RKO (cell line): ENCODE measurements at places on chromosomes 2 and 18.

DNA sequence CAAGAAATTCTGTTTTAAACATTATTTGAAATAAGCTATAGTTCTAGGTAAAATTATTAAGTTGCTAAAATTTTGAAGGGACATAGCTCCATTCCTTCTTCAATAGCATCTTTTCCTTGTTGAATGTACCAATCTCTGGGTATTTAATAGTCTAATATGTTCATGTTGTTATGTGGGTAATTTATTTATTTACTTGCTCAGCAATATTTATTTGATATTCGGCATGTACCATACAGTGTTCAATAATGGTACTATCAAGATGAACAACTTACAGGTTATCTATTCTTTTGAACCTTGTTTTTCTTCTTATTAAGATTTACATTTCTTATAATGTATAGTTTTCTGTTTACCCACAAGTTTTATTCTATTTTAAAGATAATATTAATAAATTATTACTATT is 1616.8 kb upstream of the PIK3C3 start:
- DNase-seq, result no peak

DNA sequence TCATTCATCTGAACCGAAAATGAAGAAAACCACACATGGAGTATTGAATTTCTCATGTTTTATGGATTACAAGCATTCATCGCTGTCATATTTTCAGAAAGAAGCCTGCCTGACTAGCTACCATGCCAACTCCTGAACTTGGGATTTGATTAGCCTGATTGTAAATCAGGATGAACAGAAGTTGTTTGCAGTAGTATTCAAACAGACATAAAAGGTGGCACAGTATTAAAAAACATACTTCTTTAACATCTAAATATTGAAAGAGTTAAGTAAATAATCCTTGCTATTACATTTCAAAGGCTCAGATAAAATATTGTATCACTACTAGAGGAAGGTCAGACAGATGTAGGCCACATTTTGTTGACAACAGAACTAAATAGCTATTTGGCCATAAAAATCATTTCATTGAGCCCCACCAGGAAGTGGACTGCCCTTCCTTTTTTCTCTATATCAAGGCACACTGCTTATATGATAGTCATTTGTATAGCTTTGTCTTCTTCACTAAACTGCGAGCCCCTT is 21.6 kb downstream of the SLC38A11 start:
- no peak for DNase-seq

DNA sequence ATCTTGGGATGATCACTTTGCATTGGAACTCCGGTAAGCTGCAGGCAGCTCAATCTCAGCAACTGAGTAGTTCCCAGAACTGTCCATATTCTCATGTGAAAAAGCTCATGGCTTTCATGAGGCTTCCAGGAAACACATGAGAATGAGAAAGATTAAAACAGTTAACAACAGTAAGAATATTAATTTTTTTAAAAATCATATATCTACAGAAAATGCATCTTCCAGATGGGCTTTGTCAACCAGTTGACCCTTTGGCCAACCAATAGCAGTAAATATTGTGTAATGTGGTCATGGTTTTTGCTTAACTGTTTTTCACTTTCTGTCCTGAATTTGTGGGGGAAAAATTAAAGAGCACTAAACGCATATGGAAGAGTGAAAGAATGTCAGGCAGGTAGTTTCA is 131.2 kb upstream of the CCDC195 start:
- no peak for DNase-seq

DNA sequence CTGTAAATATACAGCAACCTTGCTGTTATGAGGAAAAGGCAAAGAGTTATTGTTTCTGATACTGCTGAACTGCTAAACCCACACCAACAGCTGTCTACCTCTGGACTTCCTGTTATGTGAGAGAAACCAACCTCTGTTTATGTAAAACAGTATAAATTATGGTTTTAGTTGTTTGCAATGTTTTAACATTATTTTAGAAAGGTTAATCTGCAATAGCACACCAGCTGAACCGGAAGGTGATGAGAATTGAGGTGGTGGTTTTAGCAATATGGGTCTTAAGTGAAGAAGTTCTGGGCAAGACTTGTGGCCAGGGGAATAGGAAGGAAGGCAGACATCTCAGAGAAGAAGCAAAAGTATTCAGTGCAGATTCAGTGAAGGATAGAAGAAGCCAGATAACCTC is 237.8 kb downstream of the PLCL1 start:
- no peak for DNase-seq

DNA sequence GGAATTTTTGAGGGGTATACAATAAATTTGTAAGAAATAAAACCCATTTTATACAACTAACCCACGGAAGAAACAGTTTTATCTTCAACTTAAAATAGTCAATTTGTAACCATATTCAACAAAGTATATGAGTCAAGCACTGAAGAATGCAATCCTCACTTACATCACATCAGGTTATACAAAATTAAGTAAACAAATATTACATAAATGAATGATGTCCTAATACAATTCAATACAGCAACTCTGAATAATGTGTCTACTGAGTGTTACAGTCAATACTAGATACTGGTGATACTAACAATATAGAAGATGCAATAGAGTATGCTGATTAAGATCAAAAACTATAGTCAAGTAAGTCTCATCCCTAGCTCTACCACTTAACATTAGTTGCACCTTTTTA is 58.6 kb downstream of the FANCL start:
- DNase-seq, result no peak

DNA sequence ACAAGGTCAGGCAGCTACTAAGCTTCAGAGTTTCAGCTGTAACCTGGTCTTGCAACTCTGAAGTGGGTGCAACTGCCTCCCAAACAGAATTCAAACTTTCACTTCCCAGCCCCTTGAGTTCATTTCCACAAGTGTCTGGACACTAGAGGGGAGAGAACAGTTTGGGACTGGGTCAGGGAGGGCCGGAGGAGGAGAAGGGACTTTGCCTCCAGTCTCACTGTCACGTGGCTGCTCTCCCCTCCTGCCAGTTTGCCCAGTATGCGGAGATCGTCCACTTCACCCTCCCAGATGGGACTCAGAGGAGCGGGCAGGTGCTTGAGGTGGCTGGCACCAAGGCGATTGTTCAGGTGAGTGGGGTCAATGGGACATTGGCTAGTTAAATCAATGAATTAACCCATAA is 20.6 kb upstream of the ANKRD53 start:
- no peak for DNase-seq

DNA sequence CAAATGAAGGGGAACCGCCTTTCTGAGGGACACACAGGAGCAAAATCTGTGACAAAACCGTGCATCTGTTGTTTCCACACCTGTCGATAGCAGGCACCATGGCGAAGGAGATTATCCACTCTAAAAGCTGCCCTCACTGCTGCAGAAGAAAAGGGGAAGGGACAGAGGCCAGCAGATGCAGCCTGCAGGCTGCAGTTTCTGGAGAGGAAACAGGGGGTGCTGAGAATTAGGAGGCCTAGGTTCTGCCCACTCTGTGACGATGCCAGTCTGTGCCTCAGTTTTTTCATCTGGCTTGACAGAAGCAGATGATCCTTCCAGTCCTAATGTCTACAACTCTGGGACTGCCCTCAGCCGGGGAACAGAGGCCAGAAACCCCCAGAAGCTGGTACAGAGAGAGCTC is 17.7 kb downstream of the PAX8 start:
- no peak for DNase-seq

DNA sequence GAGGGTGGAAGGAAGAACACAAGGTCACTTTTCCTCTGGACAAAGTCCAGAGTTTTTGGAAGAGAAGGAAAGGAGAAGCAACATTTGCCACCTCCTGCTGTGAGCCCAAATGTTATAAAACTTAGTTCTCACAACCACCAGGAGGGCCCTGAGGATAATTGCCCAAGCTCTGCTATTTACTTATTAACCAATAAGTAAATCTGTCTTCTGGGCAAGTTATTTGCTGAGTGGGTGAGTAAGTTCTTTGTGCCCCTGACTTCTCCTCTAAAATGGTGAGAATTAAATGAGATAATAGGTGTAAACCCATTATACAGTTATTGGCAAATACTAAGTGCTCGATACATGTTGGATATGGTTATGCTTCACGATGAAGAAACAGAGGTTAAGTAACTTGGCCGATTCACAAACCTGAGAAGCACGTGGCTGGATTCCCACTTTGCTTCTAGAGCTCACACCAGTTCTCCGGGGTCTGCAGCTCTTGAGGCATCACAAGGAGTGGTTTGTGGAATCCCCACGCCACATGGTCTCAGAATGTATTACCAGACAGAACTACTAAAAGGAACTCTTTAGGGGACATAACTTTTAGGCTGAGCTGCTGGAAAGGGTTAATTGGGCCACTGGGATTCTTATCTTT is 164.1 kb downstream of the MYCN start:
- no peak for DNase-seq
